ENCODE measurements at places on chromosomes 11 and 22.

GRCh38 chr11:58334708-58335107 is 24.2 kb downstream of the OR5B17 start:
- peak; percentile 84 for DNase-seq

- DNase-seq: no peak
Observed at GRCh38 chr22:24871611-24872205, 65.7 kb downstream of the SGSM1 start.

DNA sequence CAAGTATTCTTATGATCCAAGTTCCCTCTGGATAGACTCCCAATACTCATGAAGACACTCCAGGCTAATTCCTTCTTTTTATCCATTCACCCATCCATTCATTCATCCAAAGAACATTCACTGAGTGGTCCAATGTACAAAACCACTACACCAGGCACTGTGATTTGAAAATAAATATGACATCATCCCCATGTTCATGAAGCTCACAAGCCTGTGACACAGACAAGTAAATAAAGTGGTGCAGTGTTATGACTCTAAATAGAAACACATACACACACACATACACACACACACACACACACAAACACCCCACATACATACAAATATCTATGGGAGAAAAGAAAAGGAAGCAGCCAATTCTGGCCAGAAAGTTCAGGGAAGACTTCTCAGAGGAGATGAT is 35.5 kb downstream of the MTMR2 start:
- no peak for DNase-seq

DNA sequence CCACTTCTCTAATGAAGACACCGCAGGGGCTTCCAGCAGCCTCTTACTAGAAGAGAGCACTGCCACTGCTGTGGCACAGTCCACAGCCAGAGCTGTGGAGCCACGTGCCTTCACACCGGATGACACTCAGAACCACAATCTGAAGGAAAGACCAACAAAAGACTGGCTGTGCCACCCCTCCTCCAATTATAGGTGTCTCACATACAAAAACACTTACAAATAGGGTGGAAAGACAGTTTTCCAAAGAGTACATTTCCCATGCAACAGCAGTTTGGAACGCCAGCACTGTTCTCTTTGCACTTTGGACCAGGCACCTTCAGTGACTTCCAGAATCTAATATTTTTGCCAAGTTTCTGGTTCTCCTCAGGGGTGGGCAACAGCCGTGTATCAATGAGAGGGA is 38.0 kb upstream of the SLC25A1 start:
- DNase-seq: no peak

- DNase-seq: peak; percentile 69
Observed at GRCh38 chr22:41683616-41684015, 5.1 kb downstream of the SNU13 start.

GRCh38 chr11:31956310-31956709 is 134.6 kb upstream of the RCN1 start:
- no peak for DNase-seq

DNA sequence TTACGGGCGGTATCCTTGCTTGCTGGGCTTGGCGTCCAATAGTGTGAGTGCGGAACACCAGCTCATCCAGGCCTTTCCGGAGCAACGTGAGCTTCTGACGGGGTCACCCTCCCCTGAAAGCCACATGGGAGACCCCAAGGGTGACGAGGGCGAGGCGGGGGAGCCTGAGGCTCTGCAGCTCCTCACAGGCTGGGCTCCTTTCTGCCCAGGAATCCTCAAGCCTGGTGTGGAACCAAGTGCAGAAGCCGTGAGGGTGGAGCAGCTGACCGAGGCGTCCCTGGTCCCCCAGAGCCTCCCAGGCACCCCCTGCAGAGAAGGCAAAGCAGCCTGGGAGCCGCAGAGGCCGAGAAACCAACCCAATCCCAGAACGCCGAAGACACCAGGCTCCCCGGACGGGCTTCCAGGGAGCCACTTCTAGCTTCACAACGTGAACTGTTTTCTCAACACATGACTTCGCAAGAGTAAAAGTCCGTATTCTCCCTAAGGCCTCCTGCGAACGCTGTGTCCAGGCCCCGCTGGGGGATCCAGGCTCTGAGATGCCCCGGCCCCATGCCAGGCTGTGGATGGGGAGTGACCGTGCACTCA is 530.3 kb downstream of the BRD1 start:
- DNase-seq: no peak

DNA sequence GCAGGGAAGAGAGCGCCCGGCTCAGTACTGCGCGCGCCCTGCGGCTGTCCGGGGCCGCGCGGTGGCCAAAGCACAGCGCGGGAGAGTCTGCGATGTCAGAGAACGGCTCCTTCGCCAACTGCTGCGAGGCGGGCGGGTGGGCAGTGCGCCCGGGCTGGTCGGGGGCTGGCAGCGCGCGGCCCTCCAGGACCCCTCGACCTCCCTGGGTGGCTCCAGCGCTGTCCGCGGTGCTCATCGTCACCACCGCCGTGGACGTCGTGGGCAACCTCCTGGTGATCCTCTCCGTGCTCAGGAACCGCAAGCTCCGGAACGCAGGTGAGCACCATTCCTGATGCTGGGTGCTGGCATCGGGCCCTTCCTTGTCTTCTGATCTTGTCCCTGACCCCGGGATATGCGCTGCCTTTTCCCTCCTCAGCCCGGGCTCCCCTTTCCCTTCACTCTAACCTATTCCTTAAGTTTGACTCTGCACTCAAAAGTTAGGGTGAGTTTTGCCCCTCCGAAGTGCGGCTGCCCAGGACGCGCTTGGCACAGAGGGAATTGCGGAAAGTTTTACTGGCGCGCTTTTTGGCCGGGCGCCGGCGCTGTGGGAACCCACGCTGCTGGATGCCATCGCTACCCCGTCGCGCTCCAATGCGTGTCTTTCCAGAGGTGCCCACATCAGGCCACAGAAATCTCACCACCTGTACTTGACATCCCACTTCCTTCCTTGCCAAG is at the start of gene MTNR1B:
TSS of gene MTNR1B (plus strand) at position 18 of the 714 bp plus-strand sequence. CDS start at position 93, 75 bp downstream.
- no peak for DNase-seq

DNA sequence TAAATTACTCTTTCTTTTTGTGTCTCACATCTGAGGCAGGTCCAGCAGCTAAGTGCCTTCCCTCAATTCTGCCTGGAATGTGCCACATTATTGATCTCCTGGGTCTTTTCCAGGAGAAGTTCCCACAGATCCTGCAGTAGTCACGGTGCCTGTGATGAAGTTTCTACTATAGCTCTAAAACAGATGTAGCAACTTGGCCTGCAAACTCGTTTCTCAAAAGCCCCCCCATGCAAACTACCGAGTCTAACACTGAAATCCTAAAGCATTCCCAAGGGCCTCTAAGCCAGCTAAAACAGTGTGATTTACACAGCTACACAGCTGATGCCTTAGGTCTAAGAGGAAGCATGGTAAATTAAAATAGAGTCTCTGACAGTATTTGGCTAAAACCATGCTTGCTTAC is 54.3 kb downstream of the DDI1 start:
- no peak for DNase-seq

- peak; percentile 71 for DNase-seq
Observed at GRCh38 chr11:65298131-65298535, 16.5 kb upstream of the CDC42EP2 start.

GRCh38 chr11:50423208-50423607 is 390.5 kb downstream of the OR4C45 start:
- no peak for DNase-seq

- no peak for DNase-seq
Observed at GRCh38 chr11:13128354-13128753, 119.2 kb downstream of the RASSF10 start.

- no peak for DNase-seq
Observed at GRCh38 chr22:36590441-36591056, 61.6 kb upstream of the EIF3D start.

GRCh38 chr11:26777372-26777808 is 55.5 kb upstream of the SLC5A12 start:
- DNase-seq: no peak

GRCh38 chr11:95339086-95339901 is 108.3 kb upstream of the SESN3 start:
- DNase-seq: peak; percentile 50

DNA sequence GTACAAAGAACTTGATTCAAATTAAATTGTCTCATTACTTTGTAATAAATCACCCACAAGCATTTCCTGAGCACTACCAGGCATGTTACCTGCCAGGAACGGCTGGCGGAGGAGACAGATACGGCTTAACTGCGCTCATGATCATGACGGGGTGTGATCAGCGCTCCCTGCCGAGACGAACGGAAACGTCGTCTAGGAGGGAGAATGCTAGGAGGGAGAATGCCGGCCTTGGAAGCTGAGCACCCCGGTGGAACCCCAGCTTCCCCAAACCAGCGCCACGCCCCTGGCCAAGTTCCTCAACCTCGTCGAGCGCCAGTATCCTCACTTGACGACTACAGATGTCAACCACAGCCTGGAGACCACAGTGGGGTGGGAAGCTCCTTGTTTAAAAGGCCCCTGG is 272.8 kb downstream of the CTTN start:
- DNase-seq: no peak

DNA sequence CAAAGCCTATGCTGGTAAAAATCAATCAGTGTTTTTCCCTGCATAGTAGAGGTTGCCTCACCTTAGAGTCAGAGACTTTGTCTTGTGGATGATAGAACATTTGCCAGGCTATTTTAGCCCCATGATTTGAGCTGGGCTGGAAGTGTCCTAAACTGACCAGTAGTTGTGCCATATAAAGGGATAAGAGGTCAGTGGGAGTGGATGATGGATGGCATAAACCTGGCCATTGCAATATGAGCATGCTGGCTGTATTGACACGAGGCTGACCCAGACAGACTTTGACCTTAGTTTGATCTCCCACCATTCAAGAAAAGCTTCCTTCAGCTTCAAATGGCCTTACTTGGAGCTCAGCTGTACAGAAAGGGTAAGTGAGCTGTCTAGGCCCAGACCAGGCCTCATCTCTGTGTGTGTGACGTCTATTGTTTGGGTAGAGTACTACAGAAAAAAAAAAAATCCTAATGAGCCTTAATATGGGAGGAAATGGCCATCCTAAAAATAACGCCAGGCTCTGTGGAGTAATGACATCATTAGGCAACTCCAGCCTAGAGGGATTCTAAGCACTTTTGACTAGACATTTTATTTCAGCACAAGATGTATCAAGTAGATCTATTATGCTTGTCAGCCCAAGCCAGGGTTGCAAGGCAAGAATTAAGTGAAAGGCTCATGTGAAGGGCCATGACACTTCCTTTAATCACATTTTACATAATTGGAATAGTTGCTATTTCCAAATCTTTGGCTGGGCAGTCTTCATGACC is 51.3 kb upstream of the CADM1 start:
- no peak for DNase-seq

- DNase-seq: peak; percentile 59
Observed at GRCh38 chr11:108693852-108694251, 29.0 kb downstream of the DDX10 start.

GRCh38 chr11:9601037-9601875 is 27.8 kb downstream of the WEE1 start:
- DNase-seq: peak; percentile 46

DNA sequence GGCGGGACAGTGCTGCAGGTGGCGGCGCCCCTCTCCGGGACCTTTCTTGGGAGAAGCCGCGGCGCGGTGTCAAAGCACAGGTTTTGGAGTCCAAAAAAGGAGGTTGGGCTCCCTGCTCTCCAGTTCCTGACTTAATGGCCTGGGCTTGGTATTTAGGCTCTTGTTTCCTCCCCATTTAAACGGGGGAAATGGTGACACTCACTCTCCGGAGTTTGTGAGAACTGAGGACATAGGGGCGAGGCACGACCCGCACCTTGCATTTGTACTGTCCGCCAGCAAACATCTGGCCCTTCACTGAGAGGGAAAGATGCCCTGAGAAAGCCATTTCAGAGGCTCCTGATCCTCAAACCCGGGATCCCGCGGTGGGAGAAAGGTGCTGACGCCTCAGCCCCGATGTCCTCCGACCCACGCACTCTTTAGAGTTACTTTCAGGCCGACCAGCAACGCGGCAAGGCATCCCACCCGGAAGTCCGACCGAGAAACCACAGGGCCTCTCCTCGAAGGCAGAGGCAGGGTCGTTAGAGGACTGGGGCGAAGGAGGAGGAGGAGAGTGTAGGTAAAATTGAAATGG is 2.9 kb upstream of the WDR74 start:
- no peak for DNase-seq

DNA sequence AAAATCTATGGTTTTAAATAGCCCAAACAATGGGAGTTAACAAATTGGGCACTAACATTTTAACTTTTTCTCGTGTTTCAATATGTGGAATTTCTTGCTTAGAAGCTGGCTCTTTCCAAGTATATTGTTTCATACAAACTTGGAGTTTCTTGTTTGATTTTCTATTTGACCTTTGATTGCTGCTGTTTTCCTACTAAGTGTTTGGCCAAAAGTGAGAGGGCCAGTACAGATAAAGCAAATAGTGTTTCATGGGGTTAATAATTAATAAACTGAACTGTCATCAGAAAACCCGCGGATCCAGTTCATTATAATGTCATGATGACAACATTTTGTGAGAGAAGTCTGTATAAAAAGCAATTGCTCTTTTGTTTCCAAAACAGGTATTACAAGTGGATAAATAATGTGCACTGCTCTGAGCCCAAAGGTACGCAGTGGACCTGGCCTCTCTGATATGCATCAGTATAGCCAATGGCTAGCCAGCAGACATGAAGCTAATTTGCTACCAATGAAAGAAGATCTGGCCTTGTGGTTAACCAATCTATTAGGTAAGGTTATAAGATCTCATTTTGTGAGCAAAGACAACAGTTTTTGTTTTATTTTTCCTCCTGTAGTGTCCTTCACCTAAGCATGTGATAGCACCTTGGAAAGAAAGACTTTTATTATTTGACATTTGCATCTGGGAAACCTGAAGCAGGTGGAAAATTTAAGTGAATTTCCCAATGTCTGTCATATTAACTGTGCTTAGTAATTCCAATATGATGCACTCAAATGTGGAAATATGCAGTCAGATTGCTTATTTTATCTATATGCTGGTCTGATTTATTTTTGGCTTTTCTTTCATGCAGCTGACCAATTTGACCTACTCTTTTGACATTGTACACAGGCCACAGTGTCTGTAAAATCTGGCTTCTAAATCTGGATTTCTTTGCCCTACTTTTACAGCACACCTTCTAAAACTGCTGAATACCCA is 8.3 kb downstream of the GAS2 start:
- no peak for DNase-seq

- no peak for DNase-seq
Observed at GRCh38 chr11:63937713-63938478, 906 bp upstream of the NAA40 start.

- no peak for DNase-seq
Observed at GRCh38 chr11:62578541-62578940, 4.8 kb upstream of the EEF1G start.

GRCh38 chr22:44516841-44517240 is 18.8 kb upstream of the RTL6 start:
- no peak for DNase-seq

Measured in foreskin fibroblast (primary cell).